ENCODE measurements at places on chromosomes 6 and 20. TPM values are rescaled to one million over a fixed set of nuclear protein-coding genes. Genes with fewer than 3 reads are reported as not detected.

TTBK1 gene
- under 0.01 TPM for total RNA-seq

POPDC3 gene
- total RNA-seq = 0.14 TPM

TENT5A gene
- 15.2 TPM for total RNA-seq

COQ3 gene
- 5.2 TPM for total RNA-seq

CD40 gene
- total RNA-seq = 19.2 TPM

EEF1A2 gene
- total RNA-seq = 1.0 TPM

GABRR1 gene
- not detected for total RNA-seq

SLC4A11 gene
- 3.6 TPM for total RNA-seq

KCNK16 gene
- not detected for total RNA-seq

EPM2A gene
- 5.0 TPM for total RNA-seq

SLC44A4 gene
- 0.13 TPM for total RNA-seq

LRRC73 gene
- total RNA-seq = not detected

PFDN4 gene
- 136 TPM for total RNA-seq

Measured in thoracic aorta endothelial cell (primary cell).